ENCODE measurements at places on chromosomes 12 and 14.

GRCh38 chr14:54472315-54472714 lies 16.5 kb downstream of the GMFB start:
- no peak for DNase-seq

GRCh38 chr12:56628671-56629458 lies 1.3 kb downstream of the BAZ2A start:
- DNase-seq, result peak; percentile 15

GRCh38 chr12:103868215-103868614 lies 27.2 kb upstream of the NT5DC3 start:
- no peak for DNase-seq

- peak; percentile 21 for DNase-seq
These were observed 165.1 kb downstream of the MON2 start for GRCh38 chr12:62631471-62632410.

DNA sequence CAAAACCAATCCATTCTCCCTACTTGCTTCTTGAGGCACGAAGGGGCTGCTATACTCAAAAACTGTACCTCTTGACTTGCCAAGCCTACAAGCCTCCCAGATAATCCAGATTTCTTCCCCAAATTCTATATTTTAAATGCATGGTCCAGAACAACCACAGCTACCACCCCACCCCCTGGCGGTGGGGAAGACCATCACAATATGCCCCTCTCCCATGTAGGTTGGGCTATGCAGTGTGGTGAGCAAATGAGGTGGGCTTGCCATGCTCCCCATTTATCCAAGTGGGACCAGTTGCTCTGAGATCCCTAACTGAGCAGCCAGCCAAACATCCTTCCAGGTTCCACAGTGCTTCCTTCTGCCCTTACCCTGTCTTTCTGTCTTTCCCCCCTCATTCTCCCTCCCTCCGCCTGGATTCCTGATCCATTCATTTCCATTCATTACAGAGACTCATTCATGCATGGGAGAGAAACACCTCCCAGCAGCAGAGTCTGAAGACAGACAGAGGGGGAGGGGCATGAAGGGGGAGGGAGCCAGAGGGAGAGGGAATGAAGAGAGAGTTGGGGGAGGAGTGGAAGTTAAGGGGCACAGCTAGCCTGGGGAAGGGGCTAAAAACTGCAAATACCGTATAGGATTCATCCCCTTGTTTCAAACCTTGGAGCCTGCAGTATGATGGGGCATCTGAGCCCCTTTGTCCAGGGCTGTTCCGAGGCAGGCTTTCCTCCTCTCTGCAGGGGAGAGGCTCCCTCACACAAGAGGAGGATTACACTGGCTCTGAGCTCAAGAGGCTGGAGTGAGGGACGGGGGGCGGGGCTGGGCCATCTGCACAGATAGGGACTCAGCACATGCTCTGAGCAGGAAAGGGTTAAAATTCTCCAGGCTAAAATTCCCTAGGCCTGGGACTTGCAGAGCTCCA lies 4.4 kb downstream of the ZNF219 start:
- no peak for DNase-seq

DNA sequence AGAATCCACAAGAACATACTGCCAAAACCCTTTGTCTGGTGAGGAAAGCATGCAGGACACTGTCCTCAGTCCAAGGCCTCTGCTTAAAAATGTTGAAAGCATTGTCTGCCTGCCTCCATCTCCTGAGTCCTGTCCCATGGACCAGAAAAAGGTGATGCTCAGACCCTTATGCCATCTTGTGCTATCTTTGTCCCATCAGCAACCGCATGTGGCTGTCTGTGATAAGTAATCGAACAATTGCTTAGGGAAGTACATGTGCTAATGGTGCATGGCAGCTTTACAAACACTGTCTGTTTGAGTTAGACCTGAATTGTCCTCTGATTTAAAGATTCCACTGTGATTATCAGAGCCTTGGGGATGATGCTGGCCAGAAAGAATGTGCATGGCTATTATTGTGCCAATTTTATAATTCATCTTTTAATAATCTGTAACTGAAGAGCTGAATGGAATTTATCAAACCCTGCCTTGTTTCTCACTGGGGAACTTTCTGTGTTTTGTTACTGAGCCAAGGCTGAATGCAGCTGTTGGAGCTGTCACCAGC lies 177.5 kb downstream of the DACT1 start:
- DNase-seq, result no peak

DNA sequence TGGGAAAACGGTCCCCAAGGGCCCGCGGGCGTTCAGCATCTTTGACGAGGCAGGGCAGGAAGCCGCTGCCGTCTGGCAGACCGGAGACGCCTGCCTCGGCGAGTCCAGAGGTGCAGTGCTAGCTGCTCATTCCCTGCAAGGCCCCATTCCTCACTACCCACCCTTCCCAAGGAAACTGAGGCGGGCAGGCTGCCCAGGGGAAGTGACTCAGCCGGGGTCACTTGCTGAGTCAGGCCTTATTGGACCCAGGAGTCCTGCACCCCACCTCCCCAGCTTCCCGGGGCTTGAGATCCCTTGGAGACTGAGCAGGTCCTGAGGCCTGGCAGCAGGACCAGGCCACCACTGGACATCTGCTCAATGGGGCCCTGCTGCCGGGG lies 3.7 kb downstream of the SH2B3 start:
- no peak for DNase-seq

DNA sequence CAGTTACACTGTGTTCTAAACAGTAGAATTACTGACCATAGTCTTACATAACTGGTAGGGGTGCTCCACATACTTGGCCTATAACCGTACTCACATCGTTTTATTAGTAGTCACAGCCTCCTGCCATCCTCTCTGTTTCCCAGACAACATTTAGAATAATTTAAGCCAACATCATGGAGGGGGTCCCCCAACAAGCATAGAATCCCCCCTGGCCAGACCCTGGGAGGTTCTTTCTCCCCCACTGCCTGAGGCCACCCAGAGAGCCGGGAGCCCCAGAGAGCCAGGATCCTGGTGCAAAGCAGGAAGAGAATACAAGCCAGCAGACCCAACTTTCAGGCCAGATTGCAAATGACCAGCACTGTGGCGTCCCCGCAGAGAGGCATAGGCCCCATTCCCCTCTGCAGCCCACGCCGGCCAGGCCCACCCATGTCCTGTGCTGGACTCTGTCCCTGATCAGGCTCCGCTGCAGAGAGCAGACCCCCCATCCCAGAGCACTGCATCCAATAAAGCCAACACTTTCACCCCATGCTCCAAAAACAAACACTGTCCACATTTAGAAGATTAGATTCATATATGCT lies 195.2 kb downstream of the NTF3 start:
- no peak for DNase-seq

GRCh38 chr12:92032101-92032500 lies 113.5 kb downstream of the BTG1 start:
- DNase-seq, result no peak

DNA sequence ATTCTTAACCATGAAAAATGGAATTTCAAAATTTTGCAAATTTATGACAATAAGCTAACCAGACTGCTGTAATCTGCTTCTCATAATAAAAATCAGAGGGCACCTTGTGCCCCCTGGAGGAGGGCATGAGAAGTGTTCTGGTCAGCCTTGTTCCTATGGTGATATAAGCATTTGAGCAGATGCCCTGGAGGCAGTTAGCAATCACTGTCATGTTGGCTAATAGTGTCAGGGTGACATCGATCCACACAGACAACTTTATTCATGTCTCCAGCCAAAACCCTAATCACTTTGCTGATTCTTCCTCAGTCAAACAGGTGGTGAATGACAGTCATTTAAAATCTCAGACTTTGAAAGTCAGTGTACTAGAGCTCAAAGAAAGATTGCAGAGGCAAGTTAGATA lies 943.0 kb downstream of the GALC start:
- peak; percentile 3 for DNase-seq

GRCh38 chr14:74898694-74899093 lies 17.0 kb downstream of the DLST start:
- DNase-seq, result no peak

- no peak for DNase-seq
These were observed 87.1 kb upstream of the ZFP36L1 start for GRCh38 chr14:68879841-68880575.

- DNase-seq, result no peak
These were observed 79.4 kb upstream of the PLEKHG7 start for GRCh38 chr12:92623386-92623785.

GRCh38 chr14:92450351-92451070 lies 63.1 kb upstream of the RIN3 start:
- no peak for DNase-seq

DNA sequence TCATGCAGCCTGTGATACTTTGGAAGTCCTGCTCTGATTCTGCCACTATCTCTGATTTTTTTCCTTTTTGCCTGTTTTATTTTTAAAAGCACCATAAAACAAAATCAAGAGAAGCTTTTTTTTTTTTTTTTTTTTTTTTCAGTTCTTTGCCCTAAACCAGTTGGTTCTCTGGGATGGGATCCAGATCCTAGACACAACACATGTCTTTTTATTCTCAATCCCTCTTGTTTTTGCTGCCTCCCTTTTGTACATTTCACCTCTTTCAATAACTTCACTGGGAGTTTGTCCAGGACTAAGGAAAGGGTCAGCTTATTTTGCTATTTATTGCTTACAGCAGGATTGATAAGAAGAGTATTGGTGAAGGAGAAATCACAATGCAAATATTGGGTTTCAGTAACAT lies 139.4 kb downstream of the GRIP1 start:
- DNase-seq, result no peak

- DNase-seq, result no peak
These were observed 68.5 kb downstream of the PPFIBP1 start for GRCh38 chr12:27592548-27592947.

GRCh38 chr12:16046266-16046665 lies 135.1 kb downstream of the DERA start:
- no peak for DNase-seq

GRCh38 chr14:32137892-32138291 lies 60.8 kb downstream of the ARHGAP5 start:
- no peak for DNase-seq

GRCh38 chr12:113395119-113395518 lies 8.6 kb downstream of the SDS start:
- no peak for DNase-seq

Measured in AG04450 (cell line).